Bronchus fibroblast of lung (primary cell): ENCODE measurements at places on chromosomes 16 and 17. TPM values are rescaled to one million over a fixed set of nuclear protein-coding genes. Genes with fewer than 3 reads are reported as not detected.

The CRISPLD2 gene
- 59.3 and 75.3 TPM in 2 replicates for total RNA-seq

The SLC16A6 gene
- total RNA-seq = 0.50 and 0.89 TPM in 2 replicates

The GPRC5B gene
- total RNA-seq = 3.2 and 3.7 TPM in 2 replicates

The SBK1 gene
- under 0.01 TPM in 2 replicates for total RNA-seq
